Cortex of kidney (tissue), 1 donor: ENCODE measurements at places on chromosomes 12 and 14.

DNA sequence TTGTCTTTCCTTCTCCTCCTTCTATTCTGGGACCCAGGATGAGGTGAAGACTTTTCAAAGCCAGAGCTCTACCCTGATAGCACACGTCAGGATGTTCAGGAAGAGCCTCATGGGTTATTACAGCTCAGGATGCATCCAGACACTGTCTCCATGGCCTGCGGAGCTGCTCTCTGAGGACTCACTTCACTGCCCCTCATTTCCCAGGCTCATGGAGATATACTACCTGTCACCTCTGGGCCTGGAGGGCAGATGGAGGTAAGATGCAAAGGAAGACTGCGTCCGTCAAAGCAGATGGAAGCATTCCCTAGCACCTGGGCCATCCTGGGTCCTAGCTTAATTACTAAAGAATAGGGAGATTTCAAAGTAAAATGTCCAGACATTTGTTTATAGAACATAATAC is 32.6 kb downstream of the STON2 start:
- no peak for DNase-seq

DNA sequence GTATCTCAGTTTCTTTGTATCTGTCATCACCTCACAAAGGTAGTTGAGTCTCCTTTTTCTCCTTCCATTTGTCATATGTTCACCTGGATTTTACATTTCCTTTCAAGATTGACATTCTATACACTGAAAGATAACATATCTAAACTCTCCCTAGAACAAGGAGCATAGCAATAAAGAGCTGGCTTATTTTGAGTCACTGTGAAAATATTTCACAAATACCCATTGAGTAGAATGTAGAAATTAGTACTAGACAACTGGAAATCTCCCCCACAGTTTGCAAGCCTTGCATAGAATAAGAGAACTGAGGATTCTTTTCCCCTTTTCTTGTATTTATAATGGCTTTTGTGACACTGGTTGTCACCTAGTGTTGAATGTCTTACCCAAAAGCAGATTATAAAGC is 111.2 kb downstream of the KICS2 start:
- no peak for DNase-seq

- DNase-seq: no peak
Observed at GRCh38 chr14:33670235-33670634, 280.6 kb downstream of the EGLN3 start.

- DNase-seq: no peak
Observed at GRCh38 chr12:71896205-71896882, 42.3 kb upstream of the TPH2 start.

GRCh38 chr14:24066496-24067132 is 4.7 kb upstream of the CPNE6 start:
- DNase-seq: no peak

GRCh38 chr12:31967539-31967938 is 8.3 kb downstream of the RESF1 start:
- no peak for DNase-seq

GRCh38 chr12:42144408-42145196 is at the start of gene GXYLT1:
Gene GXYLT1 (minus strand): TSS chr12:42144874. CDS start chr12:42144646, 228 bp downstream.
- DNase-seq: peak; percentile 37

- DNase-seq: no peak
Observed at GRCh38 chr12:27273114-27273513, 29.0 kb downstream of the STK38L start.

DNA sequence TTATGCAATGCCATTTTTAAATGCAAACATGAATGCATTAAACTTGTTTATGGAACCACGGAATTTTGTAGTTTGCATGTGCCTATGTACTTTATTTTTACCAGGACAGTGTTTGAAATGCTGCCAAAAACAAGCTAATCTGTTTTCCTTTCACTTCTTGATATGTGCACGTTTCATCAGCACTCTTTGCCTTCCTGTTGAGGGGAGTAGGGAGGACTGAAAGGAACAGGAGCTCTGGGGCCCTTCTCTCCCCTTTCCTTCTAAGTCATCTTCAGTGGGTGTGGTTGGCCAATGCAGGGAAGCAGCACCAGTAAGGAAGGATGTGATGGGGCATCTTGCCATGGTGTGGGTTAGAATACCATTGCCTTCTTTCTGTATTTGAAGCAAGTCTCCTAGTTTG is 12.1 kb upstream of the PPP4R4 start:
- no peak for DNase-seq

DNA sequence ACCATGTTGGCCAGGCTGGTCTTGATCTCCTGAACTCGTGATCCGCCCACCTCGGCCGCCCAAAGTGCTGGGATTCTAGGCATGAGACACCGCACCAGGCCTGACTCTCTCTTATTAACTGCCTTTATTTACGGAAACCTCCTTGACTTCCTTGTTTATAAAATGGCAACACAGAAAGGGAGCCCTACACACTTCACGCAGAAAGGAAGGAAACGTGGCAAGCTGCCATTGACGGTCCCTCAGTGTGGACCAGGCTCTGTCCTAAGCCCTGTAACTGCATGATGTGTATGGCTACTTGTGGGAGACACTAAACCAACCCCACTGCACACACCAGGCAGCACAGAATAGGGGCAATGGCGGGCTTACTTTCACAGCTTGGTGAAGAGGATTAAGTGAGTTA is 11.7 kb downstream of the CINP start:
- DNase-seq: no peak
